ENCODE measurements at places on chromosomes 12 and 14.

- H3K27ac ChIP-seq, result no peak overlapping the region
- no peak overlapping the region for H3K4me3 ChIP-seq
- DNase-seq, result no peak
- H3K4me1 ChIP-seq, result peaks cover 11% of the 10 kb centered on the region
- H3K36me3 ChIP-seq, result no peaks in the 10 kb centered on the region
- H3K27me3 ChIP-seq, result no peaks in the 10 kb centered on the region
These were observed 5.2 kb upstream of the HSP90B1 start for GRCh38 chr12:103924761-103925641.

- H3K36me3 ChIP-seq, result no peaks in the 10 kb centered on the region
- H3K4me3 ChIP-seq, result no peak overlapping the region
- H3K4me1 ChIP-seq, result no peaks in the 10 kb centered on the region
- H3K27me3 ChIP-seq, result no peaks in the 10 kb centered on the region
- DNase-seq, result no peak
These were observed 448.2 kb upstream of the TBX3 start for GRCh38 chr12:115132145-115132544.

- DNase-seq, result peak; percentile 85
- no peak overlapping the region for H3K4me3 ChIP-seq
These were observed 47.2 kb upstream of the CTDSP2 start for GRCh38 chr12:57893431-57894353.

- peaks cover 13% of the 10 kb centered on the region for H3K36me3 ChIP-seq
- H3K27me3 ChIP-seq, result no peaks in the 10 kb centered on the region
- DNase-seq, result no peak
- no peak overlapping the region for H3K4me3 ChIP-seq
These were observed 116.4 kb downstream of the PPHLN1 start for GRCh38 chr12:42442311-42442759.

GRCh38 chr14:24013654-24014514 is 25.2 kb downstream of the DHRS4L2 start:
- H3K27ac ChIP-seq, result no peak overlapping the region
- DNase-seq, result no peak
- no peaks in the 10 kb centered on the region for H3K36me3 ChIP-seq
- peaks cover 8% of the 10 kb centered on the region for H3K4me1 ChIP-seq
- H3K27me3 ChIP-seq, result no peaks in the 10 kb centered on the region

GRCh38 chr14:101763941-101764709 is 2.6 kb downstream of the PPP2R5C start:
- H3K27me3 ChIP-seq, result no peaks in the 10 kb centered on the region
- no peak overlapping the region for H3K27ac ChIP-seq
- H3K4me3 ChIP-seq, result no peak overlapping the region
- peaks cover 10% of the 10 kb centered on the region for H3K4me1 ChIP-seq

DNA sequence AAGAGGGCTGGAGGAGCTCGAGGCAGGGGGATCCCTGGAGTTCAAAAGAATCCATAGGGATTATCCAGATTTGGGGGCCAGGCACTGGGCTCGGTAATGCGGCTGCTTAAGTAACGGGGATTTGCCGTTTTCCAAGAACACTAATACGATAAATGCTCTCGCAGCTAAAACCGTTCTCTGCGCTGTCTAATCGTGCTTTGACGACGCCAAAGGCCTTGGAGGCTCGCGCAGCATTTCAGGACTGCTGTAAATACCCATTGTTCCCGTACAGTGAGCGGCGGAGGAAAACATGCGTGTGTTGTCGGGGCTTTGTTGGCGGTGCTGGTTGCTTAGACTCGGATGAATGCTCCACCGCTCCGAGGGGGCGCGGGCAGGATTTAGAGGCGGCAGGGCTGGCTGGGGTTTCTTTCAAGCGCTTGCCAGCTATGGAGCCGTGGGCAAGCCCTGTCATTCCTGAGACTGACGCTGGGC is 26.2 kb downstream of the DIO3 start:
- no peak overlapping the region for H3K4me3 ChIP-seq
- DNase-seq, result no peak

DNA sequence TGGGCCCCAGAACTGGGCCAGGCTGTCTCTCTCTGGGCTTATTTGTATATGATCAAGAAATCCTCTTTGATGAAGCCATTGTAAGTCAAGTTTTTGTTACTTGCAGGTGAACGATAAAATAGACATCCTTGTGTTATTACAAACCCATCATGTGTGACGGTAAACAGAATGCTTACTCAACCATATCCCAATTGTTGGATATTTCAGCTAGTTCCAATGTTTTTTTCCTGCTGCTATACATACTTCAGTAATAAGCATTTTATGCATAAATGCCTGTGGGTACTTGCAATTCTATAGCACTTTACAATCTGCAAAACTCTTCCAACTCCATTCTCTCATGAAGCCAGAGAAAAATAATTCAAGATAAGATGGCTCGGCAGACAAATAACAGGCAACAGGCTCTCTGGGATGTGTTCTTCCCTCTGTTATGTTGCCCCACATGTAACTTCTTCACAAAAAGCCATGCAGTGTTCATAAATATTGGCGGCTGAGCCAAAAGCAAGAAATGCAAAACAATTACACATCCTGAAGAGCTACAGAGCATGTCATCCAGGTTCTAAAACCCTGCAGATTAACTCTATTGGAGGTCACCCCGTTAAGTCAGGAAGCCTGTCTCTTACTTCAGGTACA is 69.5 kb downstream of the CLMN start:
- no peaks in the 10 kb centered on the region for H3K27me3 ChIP-seq
- peaks cover 17% of the 10 kb centered on the region for H3K4me1 ChIP-seq
- no peak for DNase-seq
- no peak overlapping the region for H3K27ac ChIP-seq

DNA sequence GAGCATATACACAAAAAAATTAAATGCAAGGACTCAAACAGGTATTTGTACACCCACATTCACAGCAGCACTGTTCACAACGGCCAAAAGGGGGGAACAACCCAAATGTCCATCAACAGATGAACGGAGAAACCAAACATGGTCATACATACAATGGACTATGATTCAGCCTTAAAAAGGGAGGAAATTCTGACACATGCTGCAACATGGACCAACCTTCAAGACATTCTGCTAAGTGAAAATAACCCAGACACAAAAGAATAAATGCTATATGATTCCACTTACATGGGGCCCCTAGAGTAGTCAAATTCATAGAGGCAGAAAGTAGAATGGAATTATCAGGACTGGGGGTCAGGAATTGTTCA is 29.5 kb downstream of the ACTN1 start:
- peaks cover 88% of the 10 kb centered on the region for H3K4me1 ChIP-seq
- no peak overlapping the region for H3K4me3 ChIP-seq
- H3K27me3 ChIP-seq, result no peaks in the 10 kb centered on the region
- DNase-seq, result no peak
- H3K36me3 ChIP-seq, result no peaks in the 10 kb centered on the region

DNA sequence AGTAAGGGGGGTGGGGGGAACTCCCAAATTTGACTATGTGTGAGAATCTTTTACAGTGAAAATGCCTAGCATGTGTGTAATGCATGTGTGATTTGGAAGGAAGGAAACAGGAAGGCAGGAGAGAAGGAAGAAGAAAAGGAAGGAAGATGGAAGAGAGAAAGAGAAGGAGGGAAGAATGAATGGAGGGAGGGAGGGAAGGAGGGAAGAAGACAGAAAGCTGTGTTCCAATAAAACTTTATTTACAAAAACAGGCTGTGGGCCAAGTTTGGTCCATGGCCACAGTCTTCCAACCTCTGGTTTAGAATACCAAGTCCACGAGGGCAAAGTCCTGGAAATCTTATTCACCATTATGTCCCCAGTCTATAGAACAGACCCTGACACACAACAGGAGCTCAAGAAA is 278.9 kb downstream of the KSR2 start:
- no peak overlapping the region for H3K27ac ChIP-seq
- no peaks in the 10 kb centered on the region for H3K4me1 ChIP-seq
- no peak for DNase-seq
- no peak overlapping the region for H3K4me3 ChIP-seq

DNA sequence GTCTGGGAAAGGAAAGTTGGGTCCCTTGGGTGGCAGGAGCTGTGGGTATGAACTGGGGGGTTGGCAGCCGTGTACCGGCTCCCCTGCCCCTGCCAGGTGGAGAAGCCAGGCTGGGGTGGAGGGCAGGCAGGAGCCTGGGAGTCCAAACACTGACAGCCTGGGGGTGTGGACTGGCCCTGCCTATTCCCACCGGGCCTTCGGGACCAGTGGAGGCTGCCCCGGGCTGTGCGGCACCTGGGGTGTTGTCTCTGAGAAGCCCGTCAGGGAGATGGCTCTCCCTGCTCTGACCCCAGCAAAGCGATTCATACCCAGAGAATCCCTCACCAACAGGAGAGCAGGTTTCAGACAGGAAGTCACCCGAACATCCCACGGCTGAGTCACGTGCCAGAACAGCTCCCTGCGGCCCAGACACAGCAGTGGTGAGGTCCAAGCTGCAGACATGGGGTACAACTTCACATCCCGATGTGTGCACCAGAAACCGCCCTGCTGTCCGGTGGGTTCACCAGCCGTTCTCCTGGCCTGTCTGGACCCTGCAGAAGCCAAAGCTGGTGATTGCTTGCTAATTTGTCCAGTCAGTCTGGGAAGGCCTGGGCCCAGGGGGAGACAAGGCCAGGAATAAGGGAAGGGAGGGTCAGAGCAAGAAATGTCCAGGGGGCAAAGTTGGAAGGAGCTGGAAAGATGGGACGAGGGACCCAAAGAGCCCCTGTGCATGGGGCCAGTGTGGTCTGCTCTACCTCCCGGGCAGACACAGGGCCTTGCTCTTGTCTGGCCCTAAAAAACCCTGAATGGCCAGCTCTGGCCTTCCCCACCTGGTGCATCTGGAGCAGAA is 2.1 kb upstream of the GPR132 start:
- no peak overlapping the region for H3K4me3 ChIP-seq
- no peak for DNase-seq
- H3K36me3 ChIP-seq, result no peaks in the 10 kb centered on the region
- H3K27ac ChIP-seq, result no peak overlapping the region
- no peaks in the 10 kb centered on the region for H3K4me1 ChIP-seq

DNA sequence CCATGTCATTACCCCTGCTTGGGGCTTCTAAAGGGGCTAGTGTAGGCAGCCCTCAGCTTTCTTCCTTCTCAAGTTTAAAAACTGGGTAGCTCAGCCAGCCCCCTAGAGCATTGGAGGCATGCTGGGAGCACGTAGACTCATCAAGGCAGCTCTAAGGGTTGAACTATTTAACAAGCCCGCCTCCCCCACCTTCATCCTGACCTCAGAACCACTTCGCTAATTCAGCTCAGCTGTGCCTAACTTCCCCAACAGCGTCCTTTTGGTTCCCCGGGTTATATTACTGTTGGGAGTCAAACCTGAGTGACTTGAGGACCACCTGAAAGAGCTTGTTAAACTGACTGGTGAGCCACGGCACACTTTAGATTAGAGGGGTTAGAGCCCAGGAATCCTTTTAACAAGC is 30.1 kb downstream of the MAX start:
- peaks cover 69% of the 10 kb centered on the region for H3K36me3 ChIP-seq
- H3K4me1 ChIP-seq, result peaks cover 51% of the 10 kb centered on the region
- no peak for DNase-seq
- no peak overlapping the region for H3K27ac ChIP-seq
- no peak overlapping the region for H3K4me3 ChIP-seq

- H3K27me3 ChIP-seq, result no peaks in the 10 kb centered on the region
- H3K27ac ChIP-seq, result no peak overlapping the region
- no peaks in the 10 kb centered on the region for H3K36me3 ChIP-seq
- H3K4me1 ChIP-seq, result no peaks in the 10 kb centered on the region
- no peak for DNase-seq
These were observed 54.2 kb downstream of the SIX6 start for GRCh38 chr14:60563113-60563512.

- peak overlapping the region; percentile 67 for H3K27ac ChIP-seq
- peaks cover 14% of the 10 kb centered on the region for H3K4me1 ChIP-seq
- DNase-seq, result no peak
- H3K27me3 ChIP-seq, result no peaks in the 10 kb centered on the region
- no peak overlapping the region for H3K4me3 ChIP-seq
These were observed 8.0 kb downstream of the SCNN1A start for GRCh38 chr12:6367065-6367968.

DNA sequence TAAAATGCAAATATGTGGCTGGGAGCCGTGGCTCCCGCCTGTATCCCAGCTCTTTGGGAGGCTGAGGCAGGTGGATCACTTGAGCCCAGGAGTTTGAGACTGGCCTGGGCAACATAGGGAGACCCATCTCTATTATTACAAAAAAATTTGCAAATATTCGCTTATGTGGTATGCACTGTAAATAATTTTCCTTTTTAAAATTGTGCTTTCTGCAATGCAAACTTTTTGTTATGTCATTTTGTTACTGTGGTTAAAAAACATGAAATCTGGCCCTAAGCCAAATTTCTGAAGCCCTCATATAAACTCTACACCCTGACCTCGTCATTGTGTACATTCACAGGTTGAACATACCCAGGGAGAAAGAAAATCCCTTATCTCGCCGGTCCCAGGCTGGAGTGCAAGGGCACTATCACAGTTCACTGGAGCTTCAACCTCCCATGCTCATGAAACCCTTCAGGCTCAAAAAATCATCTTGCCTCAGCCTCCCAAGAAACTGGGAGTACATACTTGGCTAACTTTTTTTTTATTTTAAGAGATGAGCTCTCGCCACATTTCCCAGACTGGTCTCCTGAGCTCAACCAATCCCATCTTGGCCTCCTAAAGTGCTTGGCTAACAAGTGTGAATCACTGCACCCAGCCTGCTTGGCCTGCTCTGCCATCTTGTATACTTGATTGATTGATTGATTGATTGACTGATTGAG is 24.7 kb downstream of the TRAPPC6B start:
- no peak overlapping the region for H3K4me3 ChIP-seq
- no peak for DNase-seq
- H3K36me3 ChIP-seq, result no peaks in the 10 kb centered on the region
- H3K27me3 ChIP-seq, result no peaks in the 10 kb centered on the region

DNA sequence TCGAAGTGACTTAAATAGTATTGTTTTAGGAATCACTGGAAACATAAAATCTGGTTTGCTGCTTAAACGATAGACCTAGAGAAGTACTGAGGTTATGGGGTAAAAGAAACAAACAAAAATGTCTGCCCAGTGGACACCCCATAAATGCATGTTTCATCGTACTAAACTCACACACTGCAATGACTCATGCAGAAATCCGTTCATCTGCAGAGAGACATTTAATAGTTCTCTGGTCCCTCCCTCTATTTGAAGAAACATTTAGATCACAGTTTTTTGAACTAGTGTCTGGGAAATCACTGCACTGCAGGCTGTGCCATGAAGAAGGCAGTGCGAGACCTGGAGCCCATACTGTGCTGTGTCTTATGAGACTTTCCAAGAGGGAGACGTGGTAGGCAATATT is 25.5 kb downstream of the SLC17A8 start:
- H3K27me3 ChIP-seq, result no peaks in the 10 kb centered on the region
- no peak overlapping the region for H3K27ac ChIP-seq
- H3K4me3 ChIP-seq, result no peak overlapping the region
- no peaks in the 10 kb centered on the region for H3K36me3 ChIP-seq
- no peaks in the 10 kb centered on the region for H3K4me1 ChIP-seq
